Progenitor cell of endocrine pancreas (in vitro differentiated cells): ENCODE measurements at places on chromosomes 2 and 18. TPM values are rescaled to one million over a fixed set of nuclear protein-coding genes. Genes with fewer than 3 reads are reported as not detected.

DNA sequence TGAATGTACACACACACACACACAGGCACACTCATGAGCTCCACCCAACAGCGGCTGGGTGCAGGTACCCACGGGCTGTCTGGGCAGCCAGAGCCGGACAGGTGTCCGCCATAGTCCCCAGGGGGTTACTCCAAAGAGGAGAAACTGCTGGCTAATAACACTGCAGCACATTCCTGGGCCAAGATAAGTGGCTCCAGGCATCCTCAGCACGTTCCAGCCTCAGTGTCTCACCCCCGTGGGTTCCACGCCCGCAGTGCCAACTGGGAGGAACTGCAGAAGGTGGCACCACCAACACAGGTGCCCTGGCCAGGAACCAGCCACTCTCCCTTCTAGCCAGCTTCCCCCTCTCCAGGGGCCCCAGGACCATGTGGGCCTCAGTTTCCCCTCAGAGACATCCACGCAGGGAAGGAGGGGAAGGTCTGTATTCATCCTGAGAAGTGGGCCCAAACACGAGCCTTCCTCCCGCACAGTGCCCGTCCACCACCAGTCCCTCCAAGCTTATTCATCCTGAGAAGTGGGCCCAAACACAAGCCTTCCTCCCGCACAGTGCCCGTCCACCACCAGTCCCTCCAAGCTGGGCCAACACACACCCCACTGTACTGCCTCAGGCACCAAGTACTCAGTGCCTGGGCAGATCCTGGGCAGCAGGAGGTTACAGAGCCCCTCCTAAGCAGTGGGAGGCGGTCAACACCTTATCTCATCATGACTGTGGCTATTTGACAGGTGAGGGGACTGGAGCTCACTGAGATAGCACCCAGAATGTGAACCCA lies 47.6 kb downstream of the TNS1 start:
- no peak overlapping the region for H3K4me3 ChIP-seq
- peaks cover 20% of the 10 kb centered on the region for H3K27me3 ChIP-seq
- H3K36me3 ChIP-seq: no peaks in the 10 kb centered on the region
- no peak for DNase-seq

DNA sequence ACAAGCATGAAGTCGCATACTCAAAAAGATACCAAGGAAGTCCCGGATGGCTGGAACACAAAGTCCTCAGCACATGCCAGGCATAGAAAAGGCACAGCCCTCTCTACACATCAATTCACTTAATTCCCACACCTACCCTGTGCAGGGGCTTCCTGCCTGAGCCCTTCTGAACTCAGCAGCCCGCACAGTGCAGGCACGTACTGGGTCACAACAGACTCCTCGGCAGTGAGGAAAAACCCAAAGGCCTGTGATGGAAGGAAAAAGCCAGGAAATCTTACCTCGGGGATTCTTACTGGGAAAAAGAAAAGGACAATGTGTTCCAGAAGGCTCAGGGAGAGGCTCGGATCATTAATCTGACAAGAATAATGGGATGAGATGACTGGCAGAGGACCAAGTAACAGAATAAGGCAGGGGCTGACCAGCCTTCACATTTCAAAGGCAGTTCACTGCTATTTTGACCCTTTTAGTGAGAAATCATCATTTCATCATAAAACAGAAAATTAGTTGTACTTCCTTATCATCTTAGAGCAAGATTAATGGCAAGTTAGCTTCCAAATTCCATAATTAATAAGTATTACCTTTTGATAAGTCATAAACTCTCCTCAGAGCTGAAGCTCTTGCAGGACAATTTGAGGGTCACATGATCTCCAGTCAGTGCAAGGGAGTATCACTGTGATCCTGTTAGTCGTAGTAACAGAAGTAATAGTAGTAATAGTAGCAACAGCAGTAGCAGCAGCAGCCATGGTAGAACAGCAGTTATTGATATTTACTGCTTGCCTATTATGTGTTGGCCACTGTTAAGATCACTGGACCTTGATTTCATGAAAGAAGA lies 87.4 kb downstream of the STK39 start:
- H3K4me3 ChIP-seq: no peak overlapping the region
- H3K27ac ChIP-seq: no peak overlapping the region
- no peaks in the 10 kb centered on the region for H3K27me3 ChIP-seq
- DNase-seq: no peak
- peaks cover 4% of the 10 kb centered on the region for H3K4me1 ChIP-seq

DNA sequence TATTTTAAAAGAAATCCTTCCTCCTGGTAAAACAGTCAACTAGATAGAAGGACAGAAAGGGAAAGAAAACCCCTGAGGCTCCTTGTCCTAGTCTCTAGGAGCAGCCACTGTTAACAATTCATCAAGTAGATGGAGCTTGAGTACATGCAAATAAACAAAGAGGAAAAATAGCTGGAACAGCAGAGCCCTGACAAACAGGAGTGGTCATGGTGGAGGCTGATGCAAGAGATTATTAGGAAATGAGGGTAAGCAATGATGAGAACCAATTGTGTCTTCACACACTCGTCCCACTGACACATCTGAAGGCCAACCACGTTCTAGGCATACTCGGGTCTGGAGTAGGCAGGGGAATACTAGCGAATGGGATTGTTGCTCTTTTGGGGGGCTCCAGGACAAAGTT lies 9.2 kb downstream of the DLGAP1 start:
- peaks cover 28% of the 10 kb centered on the region for H3K4me1 ChIP-seq
- H3K27ac ChIP-seq: no peak overlapping the region
- peaks cover 2% of the 10 kb centered on the region for H3K36me3 ChIP-seq
- H3K27me3 ChIP-seq: peaks cover 3% of the 10 kb centered on the region
- no peak overlapping the region for H3K4me3 ChIP-seq

DNA sequence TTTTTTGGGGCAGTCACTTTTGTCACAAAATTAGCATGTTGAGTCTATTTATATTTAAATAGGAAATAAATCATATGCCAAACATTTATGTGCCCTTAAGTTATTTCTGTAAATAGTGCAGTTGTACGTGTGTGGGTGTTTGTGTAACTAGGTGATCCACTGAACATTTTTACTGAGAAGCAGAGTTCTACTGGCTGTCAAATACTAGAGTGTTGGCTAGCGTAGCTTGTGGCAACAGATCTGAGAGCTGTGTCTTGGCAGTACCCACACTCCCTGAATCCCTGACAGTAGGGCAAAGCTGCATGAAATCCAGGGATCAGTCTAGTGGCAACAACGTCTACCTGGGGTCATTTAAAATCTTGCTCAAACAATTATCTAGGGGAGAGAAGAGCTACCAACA lies 273.1 kb upstream of the SLC8A1 start:
- no peak for DNase-seq
- H3K4me3 ChIP-seq: no peak overlapping the region
- no peaks in the 10 kb centered on the region for H3K27me3 ChIP-seq
- H3K27ac ChIP-seq: no peak overlapping the region
- H3K4me1 ChIP-seq: no peaks in the 10 kb centered on the region
- no peaks in the 10 kb centered on the region for H3K36me3 ChIP-seq

- peaks cover 2% of the 10 kb centered on the region for H3K4me1 ChIP-seq
- no peaks in the 10 kb centered on the region for H3K36me3 ChIP-seq
- no peak overlapping the region for H3K4me3 ChIP-seq
These were observed 119.6 kb upstream of the ARL5A start for GRCh38 chr2:151947813-151948165.

GRCh38 chr2:226792155-226792881 lies 7.3 kb downstream of the IRS1 start:
- no peaks in the 10 kb centered on the region for H3K27me3 ChIP-seq
- peaks cover 35% of the 10 kb centered on the region for H3K4me1 ChIP-seq
- H3K27ac ChIP-seq: peak overlapping the region; percentile 83

DNA sequence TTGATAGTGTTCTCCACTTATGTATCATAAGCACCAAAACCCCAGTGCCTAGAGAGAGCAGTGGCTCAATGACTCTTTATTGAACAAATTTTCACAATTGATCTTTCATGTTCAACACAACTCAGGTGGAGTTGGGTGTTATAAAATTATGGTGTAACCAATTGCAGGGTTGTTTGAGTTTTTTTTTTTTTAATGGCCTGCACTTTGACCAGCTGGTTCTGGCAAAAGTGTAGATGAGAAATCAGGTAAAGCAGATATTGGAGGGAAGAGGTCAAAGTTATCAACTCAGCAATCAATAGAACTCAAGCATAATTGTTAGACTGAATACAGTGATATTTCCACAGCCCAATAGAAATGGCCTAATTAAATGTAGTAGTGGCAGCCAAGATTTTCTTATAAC lies 1386.3 kb downstream of the SUCLG1 start:
- no peak overlapping the region for H3K27ac ChIP-seq
- H3K4me1 ChIP-seq: peaks cover 7% of the 10 kb centered on the region
- DNase-seq: no peak
- no peak overlapping the region for H3K4me3 ChIP-seq

GRCh38 chr2:181311837-181312236 lies 145.3 kb upstream of the ITGA4 start:
- H3K4me3 ChIP-seq: no peak overlapping the region
- no peaks in the 10 kb centered on the region for H3K27me3 ChIP-seq
- H3K4me1 ChIP-seq: no peaks in the 10 kb centered on the region

- H3K36me3 ChIP-seq: peaks cover 7% of the 10 kb centered on the region
- peaks cover 25% of the 10 kb centered on the region for H3K4me1 ChIP-seq
- peak overlapping the region; percentile 18 for H3K27ac ChIP-seq
- H3K4me3 ChIP-seq: no peak overlapping the region
- DNase-seq: no peak
These were observed 95.1 kb downstream of the CRIM1 start for GRCh38 chr2:36450466-36451196.

- DNase-seq: no peak
- H3K4me3 ChIP-seq: no peak overlapping the region
- H3K36me3 ChIP-seq: peaks cover 3% of the 10 kb centered on the region
- peaks cover 13% of the 10 kb centered on the region for H3K27me3 ChIP-seq
- H3K4me1 ChIP-seq: peaks cover 21% of the 10 kb centered on the region
These were observed 106.3 kb downstream of the MYO3B start for GRCh38 chr2:170284205-170284604.

- no peak for DNase-seq
- no peaks in the 10 kb centered on the region for H3K36me3 ChIP-seq
- peaks cover 9% of the 10 kb centered on the region for H3K4me1 ChIP-seq
- no peaks in the 10 kb centered on the region for H3K27me3 ChIP-seq
- no peak overlapping the region for H3K27ac ChIP-seq
These were observed 232.0 kb downstream of the CNTNAP5 start for GRCh38 chr2:124257120-124257519.

GRCh38 chr2:133940134-133940533 lies 313.7 kb upstream of the MGAT5 start:
- no peak overlapping the region for H3K4me3 ChIP-seq
- peaks cover 12% of the 10 kb centered on the region for H3K27me3 ChIP-seq
- H3K36me3 ChIP-seq: no peaks in the 10 kb centered on the region
- no peak overlapping the region for H3K27ac ChIP-seq
- no peak for DNase-seq

The TRPM8 gene
- total RNA-seq: not detected in 2 replicates

The SMAD2 gene
- 140 and 145 TPM in 2 replicates for total RNA-seq

The CCDC74B gene
- total RNA-seq: 10.7 and 10.9 TPM in 2 replicates

The IL1F10 gene
- not detected in 2 replicates for total RNA-seq

The XIRP2 gene
- 0.12 and 0.13 TPM in 2 replicates for total RNA-seq
